ENCODE measurements at places on chromosomes 7 and 10.

GRCh38 chr10:29387269-29387668 is 98.4 kb downstream of the LYZL1 start:
- no peak for DNase-seq

DNA sequence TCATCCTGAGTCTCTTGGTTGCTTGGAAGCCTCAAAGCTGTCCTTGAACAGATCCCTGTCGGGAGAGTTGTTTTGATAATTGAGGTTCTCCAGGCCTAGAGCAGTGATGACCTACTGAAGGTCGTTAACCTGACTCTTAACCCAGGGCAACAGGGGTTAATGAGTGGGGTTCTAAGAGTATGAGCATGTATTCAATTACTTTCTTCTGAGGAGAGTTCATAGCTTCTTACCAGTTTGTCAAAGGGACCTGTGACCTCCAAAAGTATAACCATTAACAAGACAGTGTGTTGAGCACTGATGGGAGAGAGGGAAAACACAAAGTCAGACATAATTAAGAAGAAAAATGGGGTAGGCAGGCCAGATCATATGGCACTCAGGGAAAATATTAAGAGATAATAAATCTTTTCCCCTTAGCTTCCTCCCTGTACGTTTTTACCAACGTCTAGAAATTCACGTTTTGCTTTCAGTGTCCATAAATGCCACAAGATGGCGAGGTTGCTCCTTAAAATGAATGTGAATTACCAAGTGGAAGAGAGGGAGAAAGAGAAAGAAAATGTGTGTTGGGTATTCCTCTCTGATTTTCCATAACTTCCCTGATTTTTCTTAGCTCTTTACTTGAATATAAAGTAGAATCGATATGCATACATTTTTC is 97.6 kb downstream of the SUGCT start:
- DNase-seq: peak; percentile 38

- DNase-seq: no peak
Observed at GRCh38 chr7:116194115-116194514, 16.2 kb upstream of the TES start.

GRCh38 chr7:147136352-147136751 is 1019.8 kb downstream of the CNTNAP2 start:
- no peak for DNase-seq

- peak; percentile 47 for DNase-seq
Observed at GRCh38 chr7:151276666-151277590, 28.4 kb upstream of the SMARCD3 start.

GRCh38 chr10:24849501-24850299 is 102.7 kb downstream of the PRTFDC1 start:
- no peak for DNase-seq

DNA sequence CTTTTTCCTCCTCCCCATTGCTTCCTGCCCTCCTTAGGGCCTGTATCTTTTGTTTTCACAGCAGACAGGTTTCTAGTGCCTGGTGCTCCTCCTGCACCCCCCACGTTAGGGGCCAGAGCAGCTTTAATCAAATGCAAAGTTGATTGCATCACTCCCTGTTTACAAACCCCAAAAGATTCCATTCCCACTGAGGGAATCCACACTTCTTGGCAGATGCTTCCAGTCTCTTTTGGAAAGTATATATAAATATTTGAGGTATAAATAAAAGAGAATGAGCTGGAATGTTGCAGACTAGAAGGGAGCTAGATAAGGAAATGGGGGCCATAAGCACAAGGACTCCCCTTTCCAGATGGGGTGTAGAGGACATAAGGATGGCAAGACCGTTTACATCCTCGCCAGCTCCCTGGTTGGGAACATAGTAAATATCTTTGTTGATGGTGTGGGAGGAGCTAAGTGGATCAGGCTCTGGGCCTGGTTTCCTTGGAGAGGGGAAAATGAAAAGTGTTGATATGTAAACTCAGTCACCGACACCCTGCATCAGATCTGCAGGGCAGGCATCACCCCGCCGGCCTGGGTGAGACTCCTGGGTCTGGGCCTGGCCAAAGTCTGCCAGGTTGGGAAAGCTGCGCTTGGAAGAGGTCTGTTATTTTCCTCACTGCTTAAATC is 6.2 kb downstream of the RARRES2 start:
- no peak for DNase-seq

DNA sequence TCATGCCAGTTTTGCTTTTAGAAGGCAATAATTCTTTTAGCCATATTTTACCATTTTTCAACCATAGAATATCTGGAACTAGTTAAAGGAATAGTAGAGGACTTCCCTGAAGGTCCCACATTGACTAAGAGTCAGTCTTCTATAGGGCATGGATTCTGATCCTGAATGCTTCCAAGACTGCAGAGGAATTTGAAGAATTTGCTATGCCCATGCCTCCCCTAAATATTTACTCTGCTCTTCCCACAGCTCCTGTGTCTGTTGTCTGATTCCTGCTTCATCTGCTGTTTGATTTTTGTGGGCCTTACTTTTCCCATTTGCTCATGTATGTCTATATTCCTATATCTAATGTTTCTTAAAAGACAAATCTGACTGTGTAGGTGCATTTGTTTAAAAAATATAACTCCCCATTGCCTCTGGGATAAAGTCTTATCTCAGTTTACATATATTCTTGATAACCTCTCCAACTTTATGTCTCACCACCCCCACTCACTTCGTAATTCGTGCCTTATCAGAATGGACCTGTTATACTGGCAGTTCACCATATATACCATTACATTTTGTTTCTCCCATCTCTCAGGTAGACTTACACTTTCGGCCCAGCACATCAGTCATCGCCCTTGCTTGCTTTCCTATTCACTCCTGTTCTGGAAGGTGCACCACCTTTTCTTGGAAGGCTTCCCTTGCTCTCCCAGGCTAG is 33.9 kb downstream of the LRRC4 start:
- DNase-seq: no peak

- no peak for DNase-seq
Observed at GRCh38 chr10:48448796-48449195, 142.3 kb downstream of the MAPK8 start.

DNA sequence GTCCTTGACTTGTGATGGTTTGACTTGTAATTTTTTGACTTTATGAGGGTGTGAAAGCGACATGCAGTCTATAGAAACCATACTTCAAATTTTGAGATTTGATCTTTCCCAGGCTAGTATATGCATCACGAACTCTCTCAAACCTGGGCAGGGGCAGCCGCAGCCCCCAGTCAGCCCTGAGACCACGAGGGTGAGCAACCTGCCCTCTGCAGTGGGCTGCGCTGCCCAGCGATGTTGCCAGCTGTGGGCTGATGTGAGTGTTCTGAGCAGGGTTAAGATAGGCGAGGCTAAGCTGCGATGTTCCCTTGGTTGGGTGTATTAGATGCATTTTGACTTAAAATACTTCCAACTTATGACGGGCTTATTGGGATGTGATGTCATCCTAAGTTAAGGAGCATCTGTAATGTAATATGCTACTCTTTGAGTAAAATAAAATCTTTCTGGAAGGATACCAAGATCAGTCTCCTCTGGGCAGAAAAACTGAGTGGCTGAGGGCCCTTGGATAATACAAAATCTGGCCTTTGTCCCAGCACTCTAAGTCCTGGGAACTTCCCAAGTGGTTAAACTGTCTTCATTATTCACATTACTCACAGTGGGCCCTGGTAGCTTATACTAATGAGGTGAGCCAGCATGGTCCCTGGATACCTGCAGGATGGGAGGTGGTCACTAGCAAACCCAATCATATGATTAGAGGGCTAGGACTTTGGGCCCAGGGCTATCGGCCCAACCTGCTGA is 28.4 kb upstream of the CNPY1 start:
- no peak for DNase-seq

- no peak for DNase-seq
Observed at GRCh38 chr10:130234171-130234965, 98.2 kb downstream of the GLRX3 start.

DNA sequence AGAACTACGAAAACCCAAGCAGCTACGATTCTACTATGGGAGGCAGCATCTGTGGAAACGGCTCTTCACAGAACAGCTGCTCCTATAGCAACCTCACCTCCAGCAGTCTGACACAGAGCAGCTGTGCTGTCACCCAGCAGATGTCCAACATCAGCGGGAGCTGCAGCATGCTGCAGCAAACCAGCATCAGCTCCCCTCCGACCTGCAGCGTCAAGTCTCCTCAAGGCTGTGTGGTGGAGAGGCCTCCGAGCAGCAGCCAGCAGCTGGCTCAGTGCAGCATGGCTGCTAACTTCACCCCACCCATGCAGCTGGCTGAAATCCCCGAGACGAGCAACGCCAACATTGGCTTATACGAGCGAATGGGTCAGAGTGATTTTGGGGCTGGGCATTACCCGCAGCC is 81.6 kb upstream of the SAMD8 start:
- DNase-seq: no peak

GRCh38 chr10:126504063-126504760 is 115.9 kb upstream of the ADAM12 start:
- peak; percentile 9 for DNase-seq

- DNase-seq: peak; percentile 44
Observed at GRCh38 chr10:113953505-113954272, 90.0 kb upstream of the ADRB1 start.

- DNase-seq: no peak
Observed at GRCh38 chr10:127921075-127921752, 14.3 kb downstream of the PTPRE start.

DNA sequence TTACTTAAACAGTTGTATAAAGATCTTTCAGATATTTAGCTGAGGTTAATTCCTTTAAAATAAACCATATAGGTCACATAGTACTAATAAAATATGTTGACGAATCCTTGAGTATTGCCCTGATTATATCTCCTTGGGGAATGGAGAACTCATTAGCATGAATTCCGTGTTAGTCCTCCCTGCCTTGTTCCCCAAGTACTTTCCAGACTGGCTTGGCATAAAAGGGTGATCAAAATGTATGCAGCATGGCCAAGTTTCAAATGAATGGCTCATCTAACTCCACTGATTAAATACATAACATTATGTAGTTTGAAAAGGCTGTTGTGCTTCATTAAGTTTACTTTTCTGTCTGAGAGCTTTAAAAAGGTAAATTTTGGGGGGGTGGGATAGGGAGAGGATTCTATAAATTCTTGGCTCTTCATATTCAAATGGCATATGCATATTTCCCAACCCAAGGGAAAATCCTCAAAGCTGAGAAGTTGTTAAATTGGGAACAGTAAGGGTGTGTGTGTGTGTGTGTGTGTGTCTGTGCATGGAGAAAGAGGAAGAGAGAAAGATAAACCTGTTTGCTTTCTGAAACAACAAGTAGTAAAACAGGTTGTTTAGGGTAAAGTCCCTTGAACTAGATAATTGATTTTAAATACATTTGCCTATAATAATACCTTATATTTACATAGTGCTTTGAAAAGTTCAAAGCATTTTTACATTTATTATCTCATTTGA is 4.8 kb upstream of the ADD3 start:
- DNase-seq: no peak

DNA sequence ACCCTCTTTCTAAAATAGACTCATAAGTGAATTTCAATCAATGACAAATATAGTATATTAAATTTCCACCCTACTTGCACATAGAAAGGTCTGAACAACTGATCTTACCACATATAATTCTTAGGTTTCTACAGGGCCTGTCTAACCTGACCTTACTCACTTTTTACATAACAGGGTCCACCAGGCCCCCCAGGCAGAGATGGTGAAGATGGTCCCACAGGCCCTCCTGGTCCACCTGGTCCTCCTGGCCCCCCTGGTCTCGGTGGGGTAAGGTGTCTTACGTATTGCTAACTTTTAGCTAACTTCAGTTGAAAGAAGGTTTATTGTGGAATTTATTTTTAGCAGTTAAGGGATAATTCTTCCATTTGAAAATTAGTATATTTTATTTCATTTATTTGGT is 5.3 kb downstream of the COL1A2 start:
- DNase-seq: no peak

DNA sequence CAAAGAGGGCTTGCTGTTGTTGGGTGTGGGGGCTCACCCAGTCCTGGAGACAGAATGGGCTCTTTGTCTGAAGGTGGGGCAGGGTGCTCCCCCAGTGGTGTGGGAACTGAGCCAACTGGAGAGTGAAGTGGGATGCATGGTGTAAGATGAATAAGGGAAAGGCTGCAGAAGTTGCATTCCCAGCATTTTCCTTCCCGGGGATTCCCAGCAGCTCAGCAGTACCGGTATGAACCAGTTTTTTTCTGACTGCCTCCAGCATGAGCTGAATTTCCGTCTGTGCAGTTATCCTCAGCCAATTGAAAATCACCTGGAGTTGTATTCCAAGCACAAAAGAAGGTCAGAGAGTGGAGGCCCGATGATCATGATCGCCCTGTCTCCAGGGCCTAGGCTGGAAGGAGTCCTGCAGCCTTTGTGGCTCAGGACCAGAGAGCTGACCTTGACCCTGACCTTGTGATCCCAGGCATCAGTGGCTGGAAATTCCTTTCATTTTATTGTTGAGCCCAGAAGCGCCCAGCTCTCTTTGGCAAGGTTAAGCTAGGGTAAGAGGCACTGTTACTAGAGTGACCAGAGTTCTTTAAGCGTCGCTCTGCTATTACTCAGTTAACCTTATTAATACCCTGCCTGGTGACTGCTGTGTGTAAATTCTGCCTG is 33.4 kb downstream of the OGDH start:
- peak; percentile 34 for DNase-seq

GRCh38 chr10:58593008-58593407 is 80.3 kb downstream of the BICC1 start:
- DNase-seq: peak; percentile 44

- no peak for DNase-seq
Observed at GRCh38 chr10:34109952-34110702, 705.0 kb downstream of the PARD3 start.
